ENCODE measurements at places on chromosomes 2 and 18. TPM values are rescaled to one million over a fixed set of nuclear protein-coding genes. Genes with fewer than 3 reads are reported as not detected.

AFF3 gene
- total RNA-seq, result 1.2 TPM

PSTPIP2 gene
- 13.8 TPM for total RNA-seq

KANSL3 gene
- 64.0 TPM for total RNA-seq

FAM110C gene
- total RNA-seq, result 6.6 TPM

CNDP1 gene
- total RNA-seq, result 0.20 TPM

LYPD6B gene
- total RNA-seq, result not detected

TRIM54 gene
- total RNA-seq, result 0.10 TPM

CYP27C1 gene
- total RNA-seq, result not detected

NPAS2 gene
- total RNA-seq, result 1.5 TPM

FKBP1B gene
- 1.4 TPM for total RNA-seq

PROM2 gene
- 1.4 TPM for total RNA-seq

IKZF2 gene
- total RNA-seq, result 2.6 TPM

SKOR2 gene
- total RNA-seq, result not detected

RNF125 gene
- 40.3 TPM for total RNA-seq

HES6 gene
- total RNA-seq, result 1.8 TPM

DCAF17 gene
- total RNA-seq, result 17.6 TPM

PLCD4 gene
- 0.64 TPM for total RNA-seq

C2orf81 gene
- 3.5 TPM for total RNA-seq

ZNF892 gene
- 3.2 TPM for total RNA-seq

HK2 gene
- total RNA-seq, result 33.5 TPM

SP140 gene
- 111 TPM for total RNA-seq

RSAD2 gene
- total RNA-seq, result 62.2 TPM

COQ10B gene
- total RNA-seq, result 30.4 TPM

ST8SIA5 gene
- 0.32 TPM for total RNA-seq

All from T-helper 1 cell treated with Interleukin-12 subunit alpha and Interleukin-12 subunit beta and Interleukin-4 antibody, amounts not matched to agents 30 ng/mL and 1 ng/mL, for 36 hours (primary cell).